ENCODE measurements at places on chromosomes 12 and 14.

GRCh38 chr14:99632410-99633035, 12.4 kb upstream of the HHIPL1 start:
- no peak for DNase-seq

- DNase-seq: no peak
Observed at GRCh38 chr14:42173206-42173605, 566.5 kb downstream of the LRFN5 start.

- DNase-seq: peak; percentile 5
Observed at GRCh38 chr12:108972358-108972757, 48.5 kb downstream of the SVOP start.

GRCh38 chr14:68726093-68726695, 66.7 kb downstream of the ZFP36L1 start:
- DNase-seq: no peak

DNA sequence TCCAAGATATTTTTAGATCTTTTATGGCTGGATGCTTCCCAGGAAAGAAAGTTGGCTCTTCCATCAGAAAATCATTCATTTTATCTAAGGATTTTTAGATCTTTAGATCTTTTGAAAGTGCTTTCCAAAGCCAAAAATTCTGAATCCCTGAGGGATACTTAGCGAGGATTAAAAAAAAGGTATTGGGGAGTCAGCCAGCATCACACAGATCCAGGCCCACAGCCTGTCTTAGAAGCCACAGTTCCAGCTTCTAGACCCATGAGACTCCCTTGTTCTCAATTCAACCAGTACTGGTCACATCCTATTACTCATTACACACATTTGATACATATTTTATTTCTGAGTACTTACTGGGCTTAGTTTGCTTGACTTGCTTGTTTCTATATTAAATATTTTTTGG, 49.9 kb downstream of the TSPAN8 start:
- DNase-seq: no peak

DNA sequence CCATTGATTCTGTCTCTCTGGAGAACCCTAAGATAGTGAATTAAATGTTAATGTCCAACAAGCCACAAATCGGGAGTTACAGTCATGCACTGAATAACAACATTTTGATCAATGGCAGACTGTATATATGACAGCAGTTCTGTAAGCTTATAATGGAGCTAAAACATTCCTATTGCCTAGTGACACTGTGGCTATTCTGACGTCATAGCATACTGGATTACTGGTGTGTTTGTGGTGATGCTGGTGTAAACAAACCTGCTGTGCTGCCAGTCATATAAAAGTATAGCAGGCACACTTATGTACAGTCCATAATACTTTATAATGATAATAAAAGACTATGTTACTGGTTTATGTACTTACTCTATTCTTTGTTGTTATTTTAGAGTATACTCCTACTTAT, 56.7 kb upstream of the BICD1 start:
- no peak for DNase-seq

DNA sequence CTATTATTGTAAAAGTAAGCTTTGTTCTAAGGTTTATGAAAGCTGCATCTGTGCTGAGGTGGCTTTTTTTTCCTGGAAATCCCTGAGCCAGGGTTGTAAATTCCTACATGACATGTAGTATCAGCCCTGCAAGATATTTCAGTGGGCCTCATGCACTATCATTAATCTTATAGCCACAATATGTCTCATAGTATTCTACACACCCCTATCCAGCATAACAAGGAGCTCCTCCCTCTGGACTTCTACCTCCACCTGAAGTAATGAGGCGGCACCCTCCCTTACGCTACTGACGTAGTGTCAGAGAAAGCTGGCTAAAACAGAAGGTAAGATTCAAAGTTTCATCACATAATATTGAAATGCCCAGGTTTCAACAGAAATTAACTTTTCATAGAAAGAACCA, 35.5 kb downstream of the SLC5A8 start:
- no peak for DNase-seq

DNA sequence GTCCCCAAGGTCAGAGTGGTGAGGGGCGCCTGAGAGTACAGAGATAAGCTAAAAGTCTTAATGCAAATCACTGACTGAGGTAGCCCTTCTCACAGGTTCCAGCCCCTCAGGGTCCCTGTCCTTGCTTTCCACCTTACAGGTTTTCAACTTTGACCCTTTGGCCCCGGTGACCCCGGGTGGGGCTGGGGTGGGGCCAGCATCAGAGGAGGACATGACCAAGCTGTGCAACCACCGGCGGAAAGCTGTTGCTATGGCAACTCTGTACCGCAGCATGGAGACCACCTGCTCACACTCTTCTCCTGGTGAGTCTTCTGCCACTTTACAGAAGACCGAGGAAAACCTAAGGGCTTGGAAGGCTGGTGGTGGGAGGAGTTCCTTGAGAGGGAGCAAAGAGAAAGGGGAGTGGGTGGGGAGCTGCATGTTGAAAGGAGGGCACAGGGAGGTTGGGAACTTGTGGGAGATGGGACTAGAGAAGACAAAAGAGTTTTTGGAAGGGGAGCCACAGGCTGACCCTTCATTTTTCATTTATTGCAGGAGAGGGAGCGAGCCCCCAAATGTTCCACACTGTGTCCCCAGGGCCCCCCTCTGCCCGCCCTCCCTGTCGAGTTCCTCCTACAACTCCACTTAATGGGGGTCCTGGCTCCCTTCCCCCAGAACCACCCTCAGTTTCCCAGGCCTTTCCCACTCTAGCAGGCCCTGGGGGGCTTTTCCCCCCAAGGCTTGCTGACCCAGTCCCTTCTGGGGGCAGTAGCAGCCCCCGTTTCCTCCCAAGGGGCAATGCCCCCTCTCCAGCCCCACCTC, 2.4 kb downstream of the MBD6 start:
- no peak for DNase-seq

DNA sequence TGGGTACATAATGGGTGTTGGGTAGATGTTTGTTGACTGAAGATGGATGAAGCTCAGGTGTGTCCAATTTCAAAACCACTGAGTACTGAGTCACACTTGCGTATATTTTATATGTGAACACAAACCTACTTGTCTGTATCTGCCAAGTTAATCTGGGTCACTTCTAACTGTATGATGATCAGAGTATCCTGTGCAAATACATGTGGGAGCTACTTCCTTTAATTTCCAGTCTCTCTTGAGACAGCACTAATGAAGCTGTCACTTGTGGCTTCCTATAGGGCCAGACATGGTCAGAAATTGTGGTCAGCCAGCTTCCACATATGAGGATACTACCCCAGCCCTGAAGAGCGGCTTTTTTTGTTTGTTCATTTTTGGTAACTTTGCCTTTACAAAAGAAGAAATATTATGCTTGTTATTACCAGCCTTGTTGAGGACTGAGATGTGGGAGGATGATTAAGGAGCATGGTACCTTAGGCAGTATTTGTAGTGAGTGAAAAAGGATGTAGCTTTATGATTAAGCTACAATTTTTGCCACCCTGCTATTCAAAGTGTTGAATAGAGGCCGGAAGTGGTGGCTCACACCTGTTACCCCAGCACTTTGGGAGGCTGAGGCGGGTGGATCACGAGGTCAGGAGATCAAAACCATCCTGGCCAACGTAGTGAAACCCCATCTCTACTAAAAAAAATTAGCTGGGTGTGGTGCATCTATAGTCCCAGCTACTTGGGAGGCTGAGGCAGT, 32.4 kb downstream of the PLXNC1 start:
- no peak for DNase-seq

DNA sequence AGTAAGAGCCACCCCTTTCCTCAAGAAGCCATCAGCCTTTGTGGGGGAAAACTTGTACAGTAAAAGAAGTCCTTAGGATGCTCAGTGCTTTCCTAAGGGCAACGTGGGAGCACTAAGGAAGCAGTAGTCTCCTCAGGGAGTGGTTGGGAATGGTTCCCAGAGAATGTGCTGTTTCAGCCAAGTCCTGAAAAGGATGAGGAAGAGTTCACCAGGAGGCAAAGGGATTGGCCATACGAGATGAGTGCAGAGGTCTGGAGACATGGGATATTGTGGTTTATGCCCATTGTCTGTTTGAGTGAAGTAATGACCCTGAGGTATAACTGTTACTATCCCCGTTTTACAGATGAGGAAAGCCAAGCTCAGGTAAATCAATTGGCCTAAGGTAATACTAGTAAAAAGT, 86.0 kb upstream of the ATF1 start:
- DNase-seq: no peak

DNA sequence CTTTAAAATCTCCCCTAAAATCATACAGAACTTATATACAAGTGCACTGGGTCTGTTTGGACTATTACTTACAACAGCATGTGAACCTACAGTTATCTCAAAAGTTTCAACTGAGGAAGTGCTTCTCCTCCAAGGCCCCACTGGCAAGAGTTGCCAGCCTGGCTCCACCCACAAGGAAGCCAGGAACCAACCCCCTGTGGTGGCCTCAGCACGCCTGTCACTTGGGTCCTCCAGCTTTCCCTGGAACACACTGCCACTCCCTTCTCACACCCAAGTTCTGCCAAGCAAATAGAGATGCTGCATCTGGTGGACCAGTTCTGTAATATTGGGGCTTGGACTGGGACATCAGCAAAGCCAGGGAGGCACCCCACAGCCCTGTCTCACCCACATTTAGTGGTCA, 115.4 kb downstream of the GCH1 start:
- DNase-seq: no peak

DNA sequence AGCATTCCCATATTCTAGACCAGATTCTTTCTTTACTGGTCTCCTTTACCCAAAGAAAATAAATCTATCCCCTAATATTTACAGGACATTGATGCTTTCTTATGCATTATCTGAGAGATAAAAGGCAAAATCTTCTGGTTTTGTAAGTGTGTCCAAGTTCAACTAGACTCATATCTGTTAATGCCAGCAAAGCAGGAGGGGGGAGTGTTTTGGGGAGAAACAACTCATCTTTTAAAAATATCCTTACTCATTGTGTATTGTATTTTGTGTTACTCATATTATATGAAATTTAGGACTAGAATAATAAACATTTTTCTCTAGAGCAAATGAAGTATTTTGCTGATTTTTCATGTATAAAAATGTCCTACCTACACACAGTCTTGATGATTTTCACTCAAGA, 54.8 kb downstream of the SAMD4A start:
- DNase-seq: no peak

DNA sequence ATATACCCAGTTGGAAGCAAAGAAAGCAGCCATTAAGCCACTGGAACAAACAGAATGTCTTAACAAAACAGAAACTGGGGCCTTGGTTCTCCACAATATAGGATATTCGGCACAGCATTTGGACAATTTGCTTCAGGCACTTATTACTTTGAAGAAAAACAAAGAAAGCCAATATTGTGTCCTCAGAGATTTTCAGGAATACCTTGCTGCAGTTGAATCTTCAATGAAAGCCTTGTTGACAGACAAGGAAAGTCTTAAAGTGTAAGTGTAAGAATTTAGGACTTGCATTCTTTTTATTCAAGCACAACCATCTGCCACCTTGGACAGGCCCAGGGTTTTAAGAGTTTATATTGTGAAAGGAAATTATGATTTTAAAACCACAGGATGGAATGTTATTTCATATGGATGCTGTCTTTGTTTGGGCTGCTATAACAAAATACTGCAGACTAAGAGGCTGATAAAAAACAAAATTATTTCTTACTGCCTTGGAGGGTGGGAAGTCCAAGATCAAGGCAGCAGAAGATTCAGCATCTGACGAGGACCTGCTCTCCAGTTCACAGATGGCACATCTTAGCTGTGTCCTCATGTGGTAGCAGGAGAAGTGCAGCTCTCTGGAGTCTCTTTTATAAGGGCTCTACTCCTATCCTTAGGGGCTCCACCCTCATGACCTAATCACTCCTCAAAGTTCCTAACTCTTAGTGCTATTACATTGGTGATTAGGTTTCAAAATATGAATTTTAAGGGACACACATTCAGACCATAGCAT, 197.0 kb downstream of the SYNE2 start:
- no peak for DNase-seq

DNA sequence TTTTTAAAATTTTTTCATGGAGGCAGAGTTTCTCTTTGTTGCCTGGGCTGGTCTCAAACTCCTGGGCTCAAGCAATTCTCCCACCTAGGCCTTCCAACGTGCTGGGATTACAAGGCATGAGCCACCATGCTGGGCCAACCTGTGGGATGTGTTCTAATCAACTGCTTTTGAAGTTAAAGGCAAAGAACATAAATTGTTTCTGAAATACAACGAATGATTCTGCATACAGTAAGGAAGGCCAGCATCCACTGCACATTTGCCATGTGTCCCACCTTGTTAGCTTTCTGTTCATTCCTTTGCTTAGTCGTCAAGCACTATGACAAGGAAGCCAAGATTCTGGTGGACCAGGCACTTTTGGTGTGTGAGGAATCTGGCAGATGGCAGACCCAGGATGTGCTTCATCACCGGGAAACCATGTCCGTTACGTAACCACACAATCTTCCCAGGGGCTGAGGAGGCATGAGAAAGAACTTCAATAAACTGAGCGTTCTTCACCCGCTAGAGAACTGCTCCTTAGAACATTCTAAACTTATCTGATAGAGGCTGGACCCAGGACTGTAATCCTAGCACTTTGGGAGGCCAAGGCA, 24.5 kb downstream of the MOK start:
- no peak for DNase-seq
